ENCODE measurements at places on chromosomes 1 and 21. TPM values are rescaled to one million over a fixed set of nuclear protein-coding genes. Genes with fewer than 3 reads are reported as not detected.

THAP3 gene
- total RNA-seq = 25.0 TPM

AMPD1 gene
- not detected for total RNA-seq

SDE2 gene
- total RNA-seq = 29.2 TPM

GRCh38 chr21:46229923-46230260 lies 1.3 kb upstream of the LSS start:
- DNase-seq = no peak

- DNase-seq = no peak
Measured at GRCh38 chr1:156124557-156125483, 10.3 kb downstream of the LMNA start.

- DNase-seq = peak; percentile 91
Measured at GRCh38 chr21:39518055-39518846, 66.5 kb downstream of the SH3BGR start.
